ENCODE measurements at places on chromosomes 1 and 21.
A peak's percentile ranks its signal among the peaks of the same experiment; 100 is the strongest.

DNA sequence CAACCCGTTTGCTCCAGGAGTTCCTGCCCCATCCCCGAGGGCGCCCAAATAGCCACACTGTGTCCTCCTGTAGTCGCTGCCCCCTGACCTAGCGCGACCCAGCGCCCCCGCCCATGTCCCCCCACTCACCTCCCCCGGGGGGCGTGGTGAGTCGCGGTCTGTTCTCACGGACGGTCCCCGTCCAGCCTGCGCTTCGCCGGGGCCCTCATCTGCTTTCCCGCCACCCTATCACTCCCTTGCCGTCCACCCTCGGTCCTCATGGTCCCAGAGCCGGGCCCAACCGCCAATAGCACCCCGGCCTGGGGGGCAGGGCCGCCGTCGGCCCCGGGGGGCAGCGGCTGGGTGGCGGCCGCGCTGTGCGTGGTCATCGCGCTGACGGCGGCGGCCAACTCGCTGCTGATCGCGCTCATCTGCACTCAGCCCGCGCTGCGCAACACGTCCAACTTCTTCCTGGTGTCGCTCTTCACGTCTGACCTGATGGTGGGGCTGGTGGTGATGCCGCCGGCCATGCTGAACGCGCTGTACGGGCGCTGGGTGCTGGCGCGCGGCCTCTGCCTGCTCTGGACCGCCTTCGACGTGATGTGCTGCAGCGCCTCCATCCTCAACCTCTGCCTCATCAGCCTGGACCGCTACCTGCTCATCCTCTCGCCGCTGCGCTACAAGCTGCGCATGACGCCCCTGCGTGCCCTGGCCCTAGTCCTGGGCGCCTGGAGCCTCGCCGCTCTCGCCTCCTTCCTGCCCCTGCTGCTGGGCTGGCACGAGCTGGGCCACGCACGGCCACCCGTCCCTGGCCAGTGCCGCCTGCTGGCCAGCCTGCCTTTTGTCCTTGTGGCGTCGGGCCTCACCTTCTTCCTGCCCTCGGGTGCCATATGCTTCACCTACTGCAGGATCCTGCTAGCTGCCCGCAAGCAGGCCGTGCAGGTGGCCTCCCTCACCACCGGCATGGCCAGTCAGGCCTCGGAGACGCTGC is 1.1 kb downstream of the HTR6 start:
- DNase-seq = no peak

DNA sequence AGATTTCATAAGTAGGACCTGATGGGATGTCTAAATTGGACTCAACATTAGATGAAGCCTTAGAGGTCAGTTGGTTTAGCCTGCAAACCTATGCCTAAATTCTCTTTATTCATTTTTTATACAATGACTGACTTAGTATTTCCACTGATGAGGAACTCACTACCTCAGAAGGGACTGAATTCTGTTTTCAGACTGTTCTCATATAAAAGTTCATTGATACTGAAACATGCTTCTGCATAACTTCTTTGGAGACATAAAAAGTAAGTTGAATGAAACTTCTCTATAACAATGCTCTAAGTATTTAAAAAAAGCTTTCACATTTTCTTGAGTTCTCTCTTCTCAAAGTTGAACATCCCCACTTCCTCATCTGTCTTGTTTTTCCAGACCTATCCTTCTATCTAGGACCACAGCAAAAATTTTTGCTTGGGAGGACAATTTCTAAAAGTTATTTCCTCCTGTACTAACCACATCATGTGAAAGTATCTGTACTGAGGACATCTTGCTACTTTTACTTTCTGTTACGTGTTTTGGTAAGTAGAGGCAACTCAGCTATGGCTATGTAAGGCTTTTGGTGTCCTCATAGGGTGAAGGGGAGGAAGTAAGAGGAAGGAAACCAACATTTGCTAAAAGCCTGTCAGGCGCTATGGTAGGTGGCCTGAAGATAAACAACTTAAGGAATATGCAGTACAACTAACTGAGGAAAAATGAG is 64.1 kb downstream of the USP24 start:
- peak; percentile 82 for DNase-seq

DNA sequence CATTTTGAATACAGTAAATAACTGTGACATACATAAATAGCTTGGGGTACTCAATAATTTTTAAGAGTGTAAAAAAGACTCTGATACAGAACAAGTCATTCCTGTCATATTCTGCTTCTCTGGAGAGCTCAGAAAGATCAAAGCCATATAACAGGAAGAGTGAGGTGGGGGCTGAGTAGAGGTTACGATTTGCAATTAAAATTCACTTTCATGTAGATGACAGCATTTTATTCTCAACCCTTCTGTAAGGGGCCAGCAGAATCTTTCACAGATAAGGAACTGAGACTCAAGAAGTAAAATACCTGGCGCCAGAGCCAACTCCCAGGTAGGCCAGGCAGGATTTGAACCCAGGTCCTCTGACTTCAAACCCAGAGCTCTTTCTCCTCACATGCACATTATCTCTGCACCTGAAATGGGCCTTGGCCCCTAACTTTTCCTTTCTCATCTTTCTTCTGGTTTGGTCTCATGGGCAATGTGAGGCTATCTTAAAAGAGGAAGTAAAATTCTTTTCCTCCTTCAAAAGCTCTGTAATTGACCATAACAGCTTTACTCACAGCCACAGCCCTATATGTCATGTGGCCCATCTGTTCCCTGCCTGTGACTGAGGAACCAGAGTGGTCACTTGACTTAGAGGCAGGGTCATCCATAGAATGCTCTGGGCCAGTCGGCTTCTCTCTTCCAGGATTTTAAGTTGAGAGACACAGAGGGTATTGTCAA is 80.9 kb upstream of the SYT6 start:
- DNase-seq = peak; percentile 76

GRCh38 chr1:180194546-180195207 is 35.4 kb upstream of the LHX4 start:
- DNase-seq = no peak

DNA sequence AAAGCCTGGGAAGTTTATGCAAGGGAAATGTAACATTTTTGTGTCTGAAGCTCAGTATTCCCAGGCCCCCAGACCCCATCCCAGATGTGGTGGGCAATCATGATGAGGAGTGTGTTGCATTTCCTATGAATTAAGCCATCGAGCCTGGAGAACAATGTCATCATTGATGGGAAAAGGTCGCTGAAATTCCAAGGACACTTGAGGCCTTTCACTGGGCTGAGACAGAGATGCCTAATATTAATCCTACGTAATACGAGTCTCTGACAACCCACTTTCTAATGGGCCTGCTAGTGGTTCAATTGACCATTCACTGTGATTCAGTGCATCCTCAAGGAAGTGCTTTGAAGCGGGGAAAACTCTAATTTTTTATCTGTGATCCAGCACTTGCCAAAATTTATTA is 291.6 kb downstream of the PLPP3 start:
- DNase-seq = no peak

DNA sequence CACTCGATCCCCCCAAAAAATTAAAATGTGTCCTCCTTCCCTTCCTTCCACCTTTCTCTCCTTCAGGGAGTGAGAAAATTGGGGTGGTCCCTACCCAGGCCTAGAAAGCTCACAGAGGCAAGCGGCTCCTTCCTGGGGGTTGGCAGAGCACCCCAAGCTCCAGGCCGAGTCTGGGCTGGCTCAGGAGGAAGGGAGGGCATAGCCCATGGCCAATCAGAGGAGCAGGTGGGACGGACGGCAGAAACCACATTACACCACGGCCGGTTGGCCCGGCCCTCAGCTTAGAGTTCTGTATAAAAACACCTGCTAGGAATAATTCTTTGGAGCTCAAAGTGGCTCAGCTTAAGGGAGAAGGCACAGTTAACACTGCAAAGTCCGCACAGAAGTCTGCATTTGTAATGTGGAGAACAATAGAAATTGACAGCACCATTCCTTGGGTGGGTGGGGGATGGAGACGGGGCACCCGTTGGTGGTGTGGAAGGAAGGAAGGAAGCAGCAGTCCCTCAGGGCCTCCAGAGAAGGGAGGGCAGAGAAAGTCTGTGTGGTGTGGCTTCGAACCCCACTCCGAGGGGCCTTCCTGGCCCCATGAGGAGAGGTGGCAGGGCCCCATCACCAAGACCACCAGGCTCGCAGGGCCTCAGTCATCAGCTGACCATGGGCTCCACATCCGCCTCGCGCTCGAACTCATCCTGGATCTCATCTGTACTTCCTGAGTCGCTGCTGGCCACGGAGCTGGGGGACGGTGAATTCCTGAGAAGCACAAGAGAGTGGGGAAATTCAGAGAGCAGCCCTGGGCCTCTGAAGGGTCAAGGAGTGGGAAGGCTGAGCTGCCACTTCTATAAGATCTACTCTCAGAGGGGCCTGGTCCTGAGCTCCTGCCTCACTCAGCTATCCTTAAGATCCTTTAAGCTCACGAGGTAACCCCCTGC is 5.8 kb upstream of the ALDH4A1 start:
- DNase-seq = peak; percentile 74

GRCh38 chr1:40317394-40318074 is 448 bp upstream of the COL9A2 start:
- no peak for DNase-seq

DNA sequence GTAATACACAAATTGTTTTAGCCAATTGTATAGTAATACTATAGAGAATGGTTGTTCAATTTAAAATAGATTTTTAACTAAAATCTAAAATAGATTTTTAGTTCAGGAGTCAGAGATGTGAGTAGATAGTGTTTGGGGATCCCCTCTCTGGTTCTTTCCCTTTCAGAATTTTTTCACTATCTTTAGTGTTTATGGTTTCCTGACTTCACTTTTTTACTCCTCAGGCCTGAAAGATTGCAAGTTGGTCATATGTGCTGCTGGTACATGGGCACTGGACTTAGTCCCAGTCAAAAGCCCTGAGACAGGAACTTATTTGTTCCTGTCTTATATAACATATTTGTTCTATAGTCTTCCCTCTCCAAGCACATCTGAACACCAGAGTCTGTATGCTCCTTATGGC is 96.8 kb upstream of the ATP1B1 start:
- DNase-seq = no peak

DNA sequence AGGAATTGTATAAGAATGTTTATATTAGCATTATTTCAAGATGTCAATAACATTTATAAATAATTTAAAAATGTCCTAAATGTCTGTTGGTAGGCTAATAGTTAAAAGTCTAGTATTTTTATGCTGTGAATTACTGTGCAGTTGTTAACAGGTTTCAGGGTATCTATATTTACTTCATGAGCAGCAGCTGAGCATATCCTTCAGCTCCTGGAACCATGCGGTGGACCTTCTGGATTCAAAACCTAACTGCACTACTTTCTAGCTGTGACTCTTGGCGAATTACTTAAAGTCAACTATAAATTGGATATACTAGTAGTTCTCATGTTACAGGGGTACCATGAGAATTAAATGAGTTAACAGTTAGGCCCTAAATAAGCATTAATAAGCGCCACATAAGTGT is 3.7 kb downstream of the CEP350 start:
- no peak for DNase-seq

DNA sequence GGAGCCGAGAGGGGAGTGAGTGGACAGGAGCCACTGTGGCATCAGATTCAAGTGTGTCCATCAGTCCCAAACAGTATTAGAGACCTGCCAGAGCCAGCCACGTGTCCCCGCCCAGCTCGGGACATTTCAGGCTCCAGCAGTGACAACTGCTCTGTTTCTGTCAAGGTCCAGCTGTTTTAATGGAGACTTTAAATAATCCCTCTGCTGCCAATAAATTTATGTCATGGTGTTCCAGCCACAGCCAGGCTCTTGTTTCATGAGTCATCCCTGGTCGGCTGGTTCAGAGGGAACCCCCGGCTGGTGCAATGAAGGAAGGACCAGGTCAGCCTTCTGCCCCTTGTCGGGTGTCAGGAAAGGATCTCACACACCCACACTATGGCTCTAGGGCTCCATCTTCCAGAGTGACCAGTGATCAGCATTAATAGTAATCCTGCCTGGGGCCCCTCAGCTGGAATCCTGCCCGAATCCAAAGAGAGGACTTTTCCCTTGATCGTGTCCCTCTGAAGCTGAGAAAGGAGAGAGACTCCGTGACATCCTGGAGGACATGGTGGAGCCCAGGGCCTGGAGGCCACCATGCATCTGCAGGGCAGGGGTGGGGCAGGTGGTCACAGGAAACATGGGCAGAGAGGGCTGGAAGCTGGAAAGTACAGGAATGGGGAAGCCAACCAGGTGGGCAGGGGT is 197.3 kb downstream of the MATN1 start:
- DNase-seq = peak; percentile 34

DNA sequence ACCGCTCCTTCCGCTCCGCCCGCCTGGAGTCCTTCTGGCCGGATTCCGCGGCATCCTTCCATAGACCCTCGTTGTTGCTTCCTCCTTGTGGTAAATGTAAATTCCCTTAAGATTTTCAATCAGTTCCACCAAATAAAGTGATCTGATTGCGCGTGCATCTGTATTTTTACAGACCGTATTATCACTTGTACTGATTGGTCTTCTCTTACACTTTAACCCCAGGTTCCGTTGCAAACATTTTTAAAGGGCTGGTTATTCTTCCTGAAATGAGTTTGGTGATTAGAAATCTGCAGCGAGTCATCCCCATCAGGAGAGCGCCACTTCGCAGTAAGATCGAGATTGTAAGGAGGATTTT is 483 bp downstream of the YBEY start:
- peak; percentile 91 for DNase-seq

GRCh38 chr1:44924835-44925464 is 61.4 kb downstream of the EIF2B3 start:
- DNase-seq = peak; percentile 34

GRCh38 chr1:184146202-184146601 is 94.7 kb downstream of the TSEN15 start:
- no peak for DNase-seq

- no peak for DNase-seq
These were observed 56.8 kb upstream of the LYST start for GRCh38 chr1:235923466-235924021.

DNA sequence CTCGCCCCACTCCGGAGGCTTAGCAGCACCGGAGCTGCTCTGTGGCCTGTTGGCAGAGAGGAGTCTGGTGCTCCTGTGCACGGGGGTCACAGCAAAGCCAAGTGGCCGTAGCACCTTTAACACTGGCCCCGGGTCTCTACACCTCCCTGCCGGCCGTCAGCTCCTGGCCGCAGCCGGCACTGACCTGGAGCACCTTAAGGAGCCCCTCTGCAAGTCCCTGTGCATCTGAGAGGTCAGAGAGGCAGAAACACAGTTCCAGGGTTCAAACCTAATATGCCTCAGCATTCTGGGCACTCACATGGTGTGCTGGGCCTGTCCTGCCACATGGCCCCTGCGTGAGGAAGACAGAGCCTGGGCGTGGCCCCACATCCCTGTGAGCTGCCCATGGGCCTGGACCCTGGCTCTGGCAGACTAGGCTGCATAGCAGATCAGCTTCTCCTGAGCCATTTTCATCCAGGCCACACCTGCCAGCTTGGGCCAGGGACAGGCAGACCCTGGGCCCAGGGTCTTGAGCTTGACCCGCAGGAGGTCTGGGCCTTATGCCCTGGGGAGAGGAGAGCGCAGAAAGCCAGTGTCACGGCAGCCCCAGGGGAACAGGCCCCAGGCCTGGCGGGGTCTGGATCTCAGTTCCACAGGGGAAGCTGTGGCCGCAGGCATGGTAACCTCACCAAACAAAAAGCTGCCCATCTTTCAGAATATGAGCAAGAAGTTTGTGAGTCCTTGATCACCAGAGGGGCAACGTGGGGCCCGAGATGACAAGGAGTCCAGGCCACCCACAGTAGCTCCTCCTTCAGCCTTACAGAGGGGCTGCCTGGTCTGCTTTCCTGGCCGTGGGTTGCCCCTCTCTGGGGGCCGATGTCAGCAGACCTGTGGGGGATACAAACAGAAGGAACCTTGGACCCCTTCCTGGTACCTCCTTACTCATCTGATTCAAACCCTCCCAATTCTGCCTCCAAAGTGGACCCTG is 146.0 kb upstream of the COL6A1 start:
- DNase-seq = no peak

- no peak for DNase-seq
These were observed 17.8 kb upstream of the OVAAL start for GRCh38 chr1:180540697-180541594.

GRCh38 chr1:15407580-15407979 is 2.1 kb upstream of the EFHD2 start:
- no peak for DNase-seq

- DNase-seq = peak; percentile 48
These were observed 25.9 kb downstream of the S100A6 start for GRCh38 chr1:153509729-153510354.
